ENCODE measurements at places on chromosomes 4 and X.

GRCh38 chrX:18031726-18032375 is 170.8 kb upstream of the RAI2 start:
- no peak for DNase-seq

GRCh38 chrX:85980286-85980685 is 67.1 kb downstream of the CHM start:
- no peak for DNase-seq

GRCh38 chrX:100731441-100732281 is at the start of gene SYTL4:
Gene SYTL4, minus strand, starts transcription at chrX:100732121. Its CDS starts 30,084 bp downstream, at chrX:100702037.
- peak; percentile 80 for DNase-seq

DNA sequence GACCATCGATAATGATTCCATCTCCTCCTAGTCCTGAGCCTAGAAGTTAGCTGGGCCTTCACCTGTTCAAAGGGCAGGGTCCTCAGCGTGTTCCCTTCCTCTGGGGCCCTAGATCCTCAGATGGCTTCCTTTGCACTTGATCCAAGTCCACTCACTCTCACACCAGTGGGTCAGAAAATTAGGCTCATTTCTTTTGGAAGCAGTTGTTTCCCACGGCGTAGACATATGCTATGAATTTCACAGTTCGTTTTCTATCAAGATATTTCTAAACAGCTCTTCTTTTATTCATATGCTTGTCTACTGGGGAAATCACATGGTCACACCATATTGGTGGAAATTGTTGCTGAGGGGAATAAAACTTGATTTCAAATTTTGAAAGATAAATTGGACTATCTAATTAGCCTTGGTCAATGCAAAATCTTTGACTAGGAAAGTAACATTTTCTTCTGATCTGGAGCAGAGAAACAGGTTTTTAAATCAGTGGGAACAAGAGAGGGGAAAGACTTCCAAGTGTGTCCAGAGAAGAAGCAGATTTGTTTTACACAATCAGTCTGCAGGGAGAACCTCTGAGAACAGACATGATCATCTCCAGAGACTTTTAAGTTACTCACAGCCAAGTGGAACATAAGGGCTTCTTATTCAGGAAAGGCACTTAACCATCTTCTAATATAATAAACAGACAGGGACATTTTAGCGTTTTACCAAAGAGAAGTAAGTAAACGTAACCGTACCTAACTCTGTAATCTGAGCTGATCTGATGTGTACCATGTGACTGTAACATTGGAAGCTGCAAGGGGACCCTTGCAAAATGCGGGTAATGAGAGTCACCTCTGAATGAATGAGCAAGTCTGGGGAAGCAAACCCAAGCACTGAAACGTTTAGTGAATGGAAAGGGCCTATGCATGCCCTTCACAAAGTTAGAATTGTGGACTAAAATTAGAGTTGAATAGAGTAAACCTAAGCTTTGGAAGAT is 455.7 kb upstream of the FAT1 start:
- peak; percentile 11 for DNase-seq

DNA sequence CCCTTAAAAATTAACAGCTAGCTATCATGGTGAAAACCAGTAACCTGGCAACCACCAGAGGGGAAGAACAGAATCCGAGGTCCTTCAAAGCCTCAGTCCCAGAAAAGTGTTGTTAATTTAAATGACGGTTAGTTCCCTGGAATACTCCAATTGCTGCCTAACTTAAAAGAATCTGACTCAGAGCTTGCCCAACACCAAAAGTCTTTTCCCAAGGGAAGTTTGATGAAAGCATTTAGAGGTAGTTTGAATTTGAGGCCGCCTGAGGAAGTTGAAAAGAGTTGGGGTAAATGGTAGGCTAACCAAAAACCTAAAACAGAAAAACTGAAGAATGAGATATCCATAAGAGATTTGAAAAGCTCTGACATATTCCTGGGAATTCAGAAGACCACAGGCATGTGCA is 46.6 kb downstream of the IL13RA2 start:
- no peak for DNase-seq

GRCh38 chrX:30627818-30628652 is 25.2 kb upstream of the GK start:
- no peak for DNase-seq

- no peak for DNase-seq
These were observed 45.2 kb upstream of the SLC39A8 start for GRCh38 chr4:102390438-102390837.

GRCh38 chrX:153488231-153488914 is 6.4 kb upstream of the BGN start:
- no peak for DNase-seq

- no peak for DNase-seq
These were observed 277.9 kb downstream of the CFAP299 start for GRCh38 chr4:80613470-80613869.

DNA sequence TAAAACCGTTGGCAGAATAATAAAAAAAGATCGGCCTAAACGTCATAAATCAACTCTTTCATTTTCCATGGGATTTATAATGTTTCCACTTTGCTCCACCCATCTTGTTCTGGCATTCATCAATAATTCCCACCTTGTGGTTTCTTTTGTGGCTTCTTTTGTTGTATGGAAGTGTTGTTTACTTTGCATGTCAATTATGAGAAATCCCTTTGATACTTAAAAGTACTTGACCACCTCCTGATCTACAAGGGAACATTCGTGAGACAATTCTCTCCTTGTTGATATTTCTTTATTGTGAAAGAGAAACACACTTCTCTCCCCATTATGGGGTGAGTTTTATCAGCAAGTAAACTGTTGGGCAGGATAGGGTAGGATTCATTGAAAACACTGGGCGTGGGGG is 2.8 kb downstream of the AMELX start:
- no peak for DNase-seq

- peak; percentile 22 for DNase-seq
These were observed 33.0 kb downstream of the GALNTL6 start for GRCh38 chr4:171846232-171846631.

- peak; percentile 13 for DNase-seq
These were observed 139.2 kb upstream of the IRS4 start for GRCh38 chrX:108875548-108875947.

DNA sequence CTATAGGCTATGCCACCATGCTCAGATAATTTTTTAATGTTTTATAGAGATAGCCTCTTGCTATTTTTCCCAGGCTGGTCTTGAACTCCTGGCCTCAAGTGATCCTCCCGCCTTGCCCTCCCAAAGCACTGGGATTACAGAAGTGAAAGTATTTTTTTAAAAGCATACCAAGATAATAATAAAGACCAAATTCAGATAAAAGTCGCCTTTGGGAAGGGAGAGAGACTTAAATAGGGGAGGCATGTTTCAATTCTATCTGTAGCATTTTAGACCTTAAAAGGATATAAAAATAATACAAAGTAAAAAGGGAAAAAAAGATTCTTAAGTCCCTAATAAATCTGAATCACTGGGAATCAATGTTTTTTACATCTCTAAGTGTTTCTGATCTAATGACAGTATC is 108.9 kb downstream of the AFAP1 start:
- DNase-seq = no peak

- no peak for DNase-seq
These were observed 5.1 kb upstream of the OCRL start for GRCh38 chrX:129534816-129535578.

GRCh38 chr4:155703486-155704247 is 37.0 kb downstream of the GUCY1A1 start:
- DNase-seq = no peak

DNA sequence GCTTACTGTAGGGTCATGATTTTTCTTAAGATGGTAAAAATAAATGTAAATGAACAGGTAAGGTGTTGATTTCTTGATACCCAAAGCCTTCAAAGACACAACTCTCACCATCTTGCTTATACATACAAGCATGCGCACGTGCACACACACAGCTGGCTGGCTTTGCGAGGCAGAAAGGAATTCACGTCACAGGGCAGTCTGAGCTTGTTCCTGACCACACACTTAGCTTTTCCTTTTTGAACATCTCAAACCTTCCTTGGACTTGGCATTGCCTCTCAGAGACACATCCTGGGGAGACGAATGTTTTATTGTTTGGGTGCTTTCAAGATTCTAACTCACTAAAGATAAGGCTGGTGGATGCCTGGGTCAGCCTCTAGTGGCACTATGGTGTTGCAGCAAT is 175.0 kb downstream of the NHS start:
- DNase-seq = no peak

- DNase-seq = no peak
These were observed 191.0 kb upstream of the NPY2R start for GRCh38 chr4:155017426-155017825.

- DNase-seq = no peak
These were observed 5.8 kb downstream of the MTMR1 start for GRCh38 chrX:150698981-150699380.

GRCh38 chrX:41982953-41983352 is 59.6 kb upstream of the CASK start:
- no peak for DNase-seq

GRCh38 chr4:80422727-80423404 is 87.3 kb downstream of the CFAP299 start:
- DNase-seq = no peak

DNA sequence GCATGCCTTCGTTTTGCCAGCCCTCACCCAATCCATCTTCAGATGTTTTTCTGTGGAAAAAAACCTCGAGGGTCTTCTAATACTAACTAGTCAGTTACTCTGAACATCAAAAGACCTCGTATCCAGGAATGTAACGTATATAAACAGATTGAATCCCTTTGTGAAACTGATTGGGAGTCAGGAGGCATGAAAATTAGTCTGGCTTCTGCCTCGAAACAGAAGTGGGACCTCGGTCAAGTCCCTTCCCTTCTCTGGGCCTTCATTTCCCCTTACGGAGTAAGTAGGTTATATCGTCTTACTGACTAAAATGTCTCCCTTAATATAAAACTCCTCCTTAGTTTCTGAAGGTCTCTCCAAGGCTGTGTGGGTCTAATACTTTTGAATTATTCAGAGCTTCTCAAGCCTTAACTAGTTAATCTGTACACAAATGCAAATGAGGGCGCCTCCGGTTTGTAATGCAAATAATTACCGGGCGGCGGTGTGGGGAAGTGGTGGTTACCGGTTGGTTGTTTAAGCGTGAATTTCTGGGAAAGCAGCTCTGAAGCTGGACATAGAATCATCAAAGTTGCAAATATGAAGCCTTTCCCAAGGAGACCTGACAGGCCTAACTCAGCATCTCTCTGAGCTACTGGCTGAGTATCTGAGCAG is 11.4 kb upstream of the NKRF start:
- DNase-seq = no peak

DNA sequence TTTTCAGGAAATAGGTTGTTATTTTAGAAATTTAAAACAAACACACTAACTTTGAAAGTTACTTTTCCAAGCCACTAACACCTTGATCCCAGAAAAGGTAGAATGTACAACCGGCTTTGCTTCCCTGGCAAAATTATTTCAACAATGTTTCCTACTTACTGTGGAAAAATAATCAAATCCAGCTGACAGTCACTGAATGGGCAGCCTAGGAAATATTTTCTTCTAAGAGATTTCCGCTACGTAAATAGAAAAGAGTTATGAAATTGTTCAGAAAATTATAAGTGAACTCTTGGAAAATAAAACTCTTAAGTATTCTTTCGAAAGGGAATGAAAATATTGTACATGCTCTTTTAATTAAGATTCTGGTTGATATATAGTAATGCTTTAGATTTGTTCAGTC is 195.7 kb downstream of the GASK1B start:
- DNase-seq = no peak

DNA sequence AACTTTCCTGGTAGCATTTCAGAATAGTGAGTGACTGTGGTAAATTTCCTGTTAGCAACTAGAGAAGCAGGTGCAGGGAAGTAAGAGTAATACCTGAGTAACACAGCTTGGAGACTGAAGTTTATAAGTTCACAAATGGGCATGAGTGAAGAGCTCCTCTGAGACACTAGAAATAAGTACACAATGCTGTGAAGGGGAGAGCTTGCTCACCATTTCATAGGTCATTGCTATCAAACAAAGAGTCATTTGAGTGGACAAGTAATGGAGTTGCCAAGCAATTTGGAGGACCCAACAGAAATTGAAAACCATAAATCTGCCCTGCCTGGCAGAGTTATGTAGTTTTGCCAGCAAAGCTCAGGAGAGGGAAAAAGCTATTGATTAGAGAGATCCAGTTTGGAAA is 523.6 kb downstream of the TRAM1L1 start:
- no peak for DNase-seq

GRCh38 chrX:130893356-130894085 is 9.5 kb downstream of the ENOX2 start:
- no peak for DNase-seq

DNA sequence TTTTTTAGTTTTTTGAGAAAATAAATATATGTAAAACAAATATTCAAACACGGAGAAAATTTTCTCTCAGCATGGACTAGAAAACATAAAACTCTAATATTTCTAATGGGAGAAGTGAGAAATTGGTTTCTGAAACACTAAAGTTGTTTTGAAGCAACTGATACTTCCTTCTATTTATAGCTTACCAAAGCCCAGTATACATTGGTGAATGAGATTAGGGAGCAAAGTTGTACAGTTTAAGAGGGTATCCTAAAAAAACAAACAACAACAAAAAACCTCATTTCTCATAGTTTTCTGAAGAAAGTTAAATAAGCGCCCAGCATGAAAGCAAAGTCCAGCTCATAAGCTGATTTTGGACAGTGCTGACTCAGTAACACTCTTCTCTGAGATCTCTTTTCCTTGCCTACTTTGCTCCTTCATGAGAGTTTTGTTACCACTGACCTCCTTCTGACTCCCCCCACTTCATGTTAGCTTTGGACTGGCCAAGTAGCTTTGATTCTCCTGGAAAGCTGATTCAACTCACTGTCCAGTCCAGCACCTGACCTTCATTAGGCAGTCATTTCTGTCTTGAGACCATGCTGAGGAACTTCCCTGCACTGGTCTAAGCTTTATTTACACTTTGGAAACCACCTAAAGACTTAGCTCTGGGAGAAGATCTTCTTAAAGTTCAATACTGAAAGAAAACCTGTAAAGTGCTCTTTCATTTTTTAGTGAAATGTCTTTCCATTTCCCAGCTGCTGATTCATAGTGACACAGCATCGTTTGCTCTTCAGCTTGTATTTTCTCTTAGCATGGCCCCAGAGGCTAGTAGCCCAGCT is 21.8 kb upstream of the P2RY10 start:
- DNase-seq = no peak

DNA sequence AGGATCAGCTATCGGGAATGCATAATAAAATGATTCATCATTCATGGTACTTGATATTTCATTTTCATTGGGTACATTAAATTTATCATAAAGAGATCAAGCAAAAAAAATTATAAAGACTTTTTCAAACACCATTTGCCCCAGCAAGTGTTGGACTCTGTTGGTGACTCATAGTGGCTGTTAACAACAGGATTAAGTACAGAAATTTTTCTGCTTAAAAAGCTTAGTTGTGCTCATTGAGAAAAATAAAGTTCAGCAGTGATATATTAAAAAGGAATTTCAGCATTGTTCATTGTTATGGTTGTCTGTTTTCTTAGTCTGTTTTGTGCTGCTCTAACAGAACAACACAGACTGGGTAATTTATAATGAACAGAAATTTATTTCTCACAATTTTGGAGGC is 86.2 kb upstream of the PCDH10 start:
- DNase-seq = no peak
